ENCODE measurements at places on chromosomes 5 and 9.
A peak's percentile ranks its signal among the peaks of the same experiment; 100 is the strongest.

- peak; percentile 24 for DNase-seq
Observed at GRCh38 chr5:102753889-102754766, 977 bp upstream of the PAM start.

- DNase-seq = no peak
Observed at GRCh38 chr5:113022661-113023060, 46.1 kb downstream of the DCP2 start.

GRCh38 chr5:84445049-84445685 is 60.5 kb upstream of the EDIL3 start:
- DNase-seq = no peak

- no peak for DNase-seq
Observed at GRCh38 chr5:10684303-10685086, 76.5 kb downstream of the DAP start.

DNA sequence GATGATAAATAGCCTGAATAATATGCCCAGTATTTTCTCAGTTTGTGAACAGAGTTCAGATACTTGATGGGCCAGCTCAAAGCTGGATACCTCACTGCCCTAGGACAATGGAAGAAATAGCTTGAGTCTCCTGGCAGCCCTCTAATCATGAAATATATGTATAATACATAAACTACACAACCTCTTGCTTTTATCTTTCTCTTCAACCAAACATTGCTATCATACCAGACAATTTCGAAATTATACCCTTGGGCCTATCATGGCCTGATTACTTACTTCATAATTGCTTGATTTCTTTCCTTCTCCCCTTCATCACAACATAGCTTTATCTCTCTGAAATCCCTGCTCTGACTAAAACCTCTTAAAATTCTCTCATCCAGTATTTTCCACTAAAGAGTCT is 1144.9 kb upstream of the C9orf72 start:
- no peak for DNase-seq

- DNase-seq = no peak
Observed at GRCh38 chr5:179054036-179054785, 6.0 kb upstream of the ZNF354C start.

- no peak for DNase-seq
Observed at GRCh38 chr5:147673266-147673665, 109.3 kb downstream of the JAKMIP2 start.

DNA sequence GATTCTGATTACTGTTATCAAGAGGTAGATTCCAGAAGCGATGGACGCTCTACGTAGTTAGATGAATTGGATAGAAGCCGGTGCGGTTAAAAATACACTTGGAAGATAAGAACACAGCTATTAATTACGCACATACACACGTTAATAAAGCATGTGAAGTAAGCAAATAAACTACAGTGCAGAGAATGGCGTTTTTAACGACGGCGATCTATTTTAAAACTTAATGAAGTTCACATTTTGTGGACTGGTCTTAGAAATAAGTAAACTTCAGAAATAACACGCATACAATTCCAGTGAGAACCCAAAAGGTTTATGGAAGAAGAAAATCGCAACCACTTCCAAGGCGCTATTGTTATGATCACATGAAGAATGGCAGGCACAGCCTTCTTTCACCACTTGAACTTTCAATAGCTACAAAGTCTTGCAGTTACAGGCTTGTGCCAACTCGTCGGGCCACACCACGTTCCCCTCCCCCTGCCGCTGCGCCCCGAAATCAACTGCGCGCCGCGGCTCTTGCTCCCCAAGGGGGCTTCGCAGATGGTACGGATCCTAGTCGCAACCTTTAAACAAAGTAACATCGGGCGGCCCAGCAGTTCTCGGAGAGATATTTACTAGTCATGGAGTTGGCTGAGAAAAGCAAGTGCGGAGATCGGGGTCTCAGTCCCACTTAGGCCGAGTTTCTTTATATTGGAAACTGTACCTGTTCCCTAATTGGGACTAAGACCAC is 866 bp upstream of the SEMA6A start:
- no peak for DNase-seq

- no peak for DNase-seq
Observed at GRCh38 chr9:124011460-124012301, at the start of gene LHX2. Gene LHX2, plus strand, starts transcription at chr9:124011768. Its CDS starts 581 bp downstream, at chr9:124012349.

- DNase-seq = no peak
Observed at GRCh38 chr9:114925039-114925438, 5.4 kb downstream of the TNFSF8 start.

DNA sequence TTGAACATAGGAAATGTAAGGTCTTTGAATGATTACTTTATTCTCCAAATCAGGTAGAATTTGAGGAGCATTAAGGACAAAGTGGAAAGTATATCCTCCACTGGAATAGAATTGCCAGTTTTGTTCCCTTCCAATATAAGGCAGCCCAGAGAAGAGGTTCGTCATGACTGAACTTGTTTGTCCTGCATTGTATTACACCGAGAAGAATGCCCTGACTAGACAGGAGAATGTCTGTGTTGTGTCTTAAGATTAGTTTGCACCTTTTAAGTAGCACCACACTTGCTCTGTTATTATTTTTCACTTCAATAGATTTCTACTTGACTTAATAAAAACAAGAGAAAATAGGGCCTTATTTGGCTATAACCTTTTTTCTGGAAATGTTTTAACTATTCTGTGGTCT is 586.2 kb upstream of the PTGER4 start:
- DNase-seq = no peak

DNA sequence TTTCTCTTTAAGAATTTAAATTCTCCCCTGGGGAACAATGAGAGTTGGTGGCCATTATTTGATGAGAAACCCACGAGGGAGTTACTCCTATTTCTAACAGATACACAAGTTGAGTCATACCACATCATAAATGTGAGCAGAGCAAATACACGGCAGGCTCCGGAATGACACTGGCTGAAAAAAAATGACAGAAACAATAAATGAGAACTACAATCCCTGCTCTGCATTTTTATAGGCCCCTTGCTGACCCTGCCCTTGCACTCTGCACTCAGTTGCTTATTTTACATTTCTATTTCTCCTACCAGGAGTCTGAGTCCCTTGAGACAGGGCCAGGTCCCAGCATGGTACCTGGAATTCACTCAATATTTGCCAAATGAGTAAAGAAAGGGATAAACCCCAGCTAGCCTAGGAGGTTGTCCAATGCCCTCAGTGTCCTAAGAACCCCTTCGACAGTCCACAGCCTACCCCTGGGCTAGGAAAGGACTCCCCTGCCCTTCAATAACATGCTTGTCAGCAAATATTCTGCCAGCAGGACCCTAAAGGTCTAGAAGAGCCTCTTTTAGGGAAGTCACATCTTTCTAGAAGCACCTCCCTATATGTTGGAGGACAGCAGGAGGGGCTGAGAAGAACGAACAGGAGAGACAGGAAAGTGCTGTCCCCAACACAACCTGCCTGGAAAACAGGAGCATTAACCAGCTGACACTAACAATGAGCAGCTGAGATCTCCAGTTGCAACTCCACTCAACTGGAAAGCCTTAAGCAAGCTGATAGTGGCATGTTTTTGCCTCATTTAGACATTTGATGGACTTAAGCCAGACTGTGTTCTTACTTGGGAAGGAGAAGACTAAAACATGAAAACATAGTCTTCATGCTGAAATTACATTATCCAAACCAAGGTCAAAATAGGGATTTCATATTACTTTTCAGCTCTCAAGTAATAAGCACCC is 191.2 kb downstream of the ACTL7B start:
- no peak for DNase-seq

DNA sequence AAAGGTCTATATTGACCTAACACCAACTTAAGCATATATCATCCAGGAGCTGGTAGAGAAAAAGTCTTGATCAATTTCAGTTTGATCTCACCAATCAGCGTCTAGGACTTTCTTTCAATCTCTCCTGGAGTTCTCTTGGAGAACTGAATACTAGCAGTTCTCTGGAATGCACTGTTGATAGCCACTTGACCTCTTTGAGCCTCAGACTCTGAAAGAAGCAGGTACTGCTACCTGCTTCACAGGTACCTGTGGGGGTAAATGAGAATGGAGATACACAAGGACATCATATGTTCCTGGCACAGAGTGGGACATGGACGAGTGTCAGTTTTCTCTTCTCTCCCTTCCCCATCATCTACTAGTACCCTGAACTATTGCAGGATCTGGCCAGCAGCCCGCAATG is 16.0 kb downstream of the CMYA5 start:
- no peak for DNase-seq

GRCh38 chr5:116154252-116154651 is 69.4 kb downstream of the COMMD10 start:
- DNase-seq = no peak

GRCh38 chr5:168592014-168592368 is 12.8 kb upstream of the PANK3 start:
- DNase-seq = no peak

GRCh38 chr9:95211028-95211427 is 106.5 kb downstream of the FANCC start:
- no peak for DNase-seq

DNA sequence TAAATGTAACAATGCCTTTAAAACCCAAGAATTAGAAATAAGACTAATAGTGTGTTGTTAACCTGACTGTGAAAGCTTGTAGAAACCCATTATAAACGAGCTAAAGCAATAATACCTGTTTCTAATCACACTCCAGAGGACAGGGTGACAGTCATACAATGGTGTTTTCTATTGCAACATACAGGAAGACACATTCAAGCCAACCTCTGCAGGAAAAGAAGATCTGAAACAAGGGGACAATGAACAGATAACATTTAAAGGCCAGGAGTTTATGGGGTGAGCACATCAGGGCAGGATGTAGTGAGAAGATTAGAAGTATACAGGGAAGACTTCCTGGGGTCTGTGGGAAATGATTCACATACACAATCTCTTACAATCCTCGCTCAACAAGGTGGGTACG is 13.8 kb downstream of the BARHL1 start:
- no peak for DNase-seq

DNA sequence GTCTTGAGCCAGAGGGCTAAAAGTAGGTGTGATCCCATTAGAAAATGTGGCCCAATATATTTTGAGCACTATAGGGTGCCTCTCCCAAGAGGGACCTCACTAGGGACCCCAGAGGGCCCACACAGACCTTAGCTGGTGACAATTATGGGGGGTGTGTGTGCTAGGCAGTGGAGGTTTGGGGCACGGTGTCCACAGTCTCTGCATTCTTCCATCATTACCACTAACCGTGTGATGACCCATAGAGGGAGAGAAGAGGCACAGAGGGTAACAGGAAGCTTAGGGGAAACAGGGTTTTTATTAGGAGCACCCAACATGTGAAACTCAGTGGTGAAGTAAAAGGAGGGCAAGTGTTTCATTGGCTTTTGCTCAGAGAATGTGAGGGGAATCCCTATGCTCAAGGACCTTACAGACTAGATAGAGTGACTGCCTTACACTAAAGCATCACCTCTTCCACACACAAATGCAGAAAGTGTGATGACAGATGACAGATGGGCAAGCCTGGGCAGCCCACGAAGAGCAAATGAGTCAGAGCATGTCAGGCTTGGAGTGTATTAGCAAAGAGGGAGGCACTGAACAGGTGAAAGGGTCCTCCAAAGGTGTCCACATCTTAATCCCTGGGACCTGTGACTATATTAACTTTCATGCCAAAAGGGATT is 2.5 kb upstream of the ACTL7A start:
- no peak for DNase-seq

DNA sequence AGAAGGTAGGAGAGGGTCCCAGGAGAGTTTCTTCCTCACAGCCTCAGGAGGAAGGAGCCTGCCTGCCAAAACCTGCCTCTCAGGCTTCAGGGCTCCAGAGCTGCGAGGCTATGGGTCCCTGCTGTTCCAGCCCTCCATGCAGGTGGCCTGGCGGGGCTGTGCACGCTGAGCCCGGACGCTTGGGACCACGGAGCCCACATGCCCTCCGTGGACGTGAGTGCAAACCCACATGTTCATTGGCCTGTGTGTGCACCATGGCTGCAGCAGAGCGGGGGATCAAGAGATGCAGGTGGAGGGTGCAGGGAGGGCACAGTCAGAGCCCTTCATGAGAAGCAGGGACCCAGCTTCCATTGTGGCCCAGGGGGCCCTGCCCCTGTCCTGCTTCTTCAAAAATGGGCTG is 287.3 kb downstream of the IRX2 start:
- DNase-seq = no peak

- no peak for DNase-seq
Observed at GRCh38 chr9:118303216-118303615, 599.0 kb downstream of the TLR4 start.

DNA sequence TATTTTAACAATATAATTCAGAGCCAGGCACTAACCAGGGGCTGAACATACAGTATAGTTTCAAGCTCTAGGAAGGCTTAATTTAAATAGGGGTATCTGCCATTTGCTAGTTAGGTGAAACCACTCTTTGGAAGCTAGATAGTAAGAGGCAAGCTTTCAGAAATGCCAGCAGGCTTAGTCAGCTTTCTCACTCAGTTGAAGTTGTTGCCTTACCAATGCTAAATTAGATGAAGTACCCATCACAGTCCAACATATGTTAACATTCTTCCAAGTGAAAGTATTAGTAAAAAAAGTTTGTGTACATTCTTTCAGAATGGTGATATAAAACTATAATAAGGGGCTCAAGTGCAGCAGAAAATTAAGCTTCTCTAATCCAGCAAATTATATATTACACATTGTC is 215.0 kb downstream of the CNTLN start:
- DNase-seq = no peak

DNA sequence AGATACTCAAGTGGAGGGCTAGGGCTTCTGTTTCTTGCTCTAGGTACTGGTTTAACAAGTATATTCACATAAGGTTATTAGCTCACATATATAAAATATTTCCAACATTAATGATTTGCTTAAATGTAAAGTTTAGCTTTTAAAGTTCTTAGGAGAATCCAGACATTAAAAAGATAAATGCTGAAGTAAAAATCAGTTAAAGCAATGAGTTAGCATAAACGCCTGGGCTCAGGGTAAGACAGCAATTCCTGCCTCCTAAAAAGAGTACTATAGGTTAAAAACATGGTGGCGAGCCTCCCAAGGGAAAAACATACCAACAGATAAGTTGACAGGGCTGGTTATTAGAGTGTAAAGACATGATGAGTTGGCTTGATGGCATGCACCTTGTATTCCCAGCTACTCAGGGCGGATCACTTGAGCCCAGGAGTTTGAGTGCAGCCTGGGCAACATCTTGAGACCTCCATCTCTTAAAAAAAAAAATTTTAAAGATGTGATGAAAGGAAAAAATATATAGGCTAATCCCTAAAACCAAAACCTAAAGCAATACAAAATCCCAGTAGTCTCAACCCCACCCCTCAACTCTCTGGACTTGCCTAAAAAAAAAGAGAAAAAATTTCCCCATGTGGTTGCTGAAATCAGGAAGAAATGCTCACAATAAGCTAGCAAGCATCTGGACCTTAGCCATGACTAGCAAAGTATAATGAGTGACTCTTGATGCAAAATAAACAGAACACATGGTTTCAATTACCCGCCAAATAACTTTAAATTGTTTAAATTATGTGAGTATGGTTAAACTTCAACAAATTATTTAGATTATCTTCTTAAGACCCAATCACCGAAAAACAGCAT is 3.6 kb downstream of the GOLPH3 start:
- no peak for DNase-seq

- DNase-seq = no peak
Observed at GRCh38 chr5:126924331-126925033, 105.9 kb downstream of the MARCHF3 start.

DNA sequence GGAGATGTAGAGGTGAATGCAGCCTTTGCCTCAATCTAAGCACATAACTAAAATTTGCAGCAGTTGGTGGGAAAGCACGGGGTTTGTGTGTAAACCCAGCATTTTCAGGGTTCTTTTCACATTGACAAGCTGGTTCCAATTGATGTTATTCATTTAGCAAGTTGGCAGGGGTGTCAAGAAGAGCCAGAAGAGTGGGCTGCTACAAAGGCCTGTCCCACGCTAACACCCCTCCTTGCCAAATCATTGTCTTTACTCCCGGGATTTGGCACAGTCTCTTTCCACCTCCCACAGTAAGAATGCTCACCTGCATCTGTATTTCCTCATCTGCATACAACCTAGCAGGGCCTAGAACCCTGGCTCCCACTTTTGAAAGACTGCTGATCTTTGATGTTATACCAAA is 11.8 kb downstream of the RGMB start:
- no peak for DNase-seq
